Cardiac atrium fibroblast (primary cell): ENCODE measurements at places on chromosomes 3 and 15. TPM values are rescaled to one million over a fixed set of nuclear protein-coding genes. Genes with fewer than 3 reads are reported as not detected.

SKOR1 gene
- not detected in 2 replicates for total RNA-seq

HRH1 gene
- 4.9 and 8.6 TPM in 2 replicates for total RNA-seq

CADPS gene
- not detected in 2 replicates for total RNA-seq

SNURF gene
- total RNA-seq = 2.5 and 21.7 TPM in 2 replicates

IL16 gene
- total RNA-seq = 1.1 and 2.2 TPM in 2 replicates

SMCO1 gene
- total RNA-seq = not detected in 2 replicates

PROK2 gene
- not detected in 2 replicates for total RNA-seq

CCDC39 gene
- not detected in 2 replicates for total RNA-seq

AQP9 gene
- total RNA-seq = not detected in 2 replicates

CCRL2 gene
- total RNA-seq = 3.6 TPM in 1 of 2 replicates, not detected in the other

TMEM41A gene
- total RNA-seq = 8.1 and 10.7 TPM in 2 replicates

OR5K2 gene
- total RNA-seq = not detected in 2 replicates

MASP1 gene
- total RNA-seq = 3.1 and 9.1 TPM in 2 replicates

MAP6D1 gene
- total RNA-seq = under 0.01 and 4.5 TPM in 2 replicates

TMPRSS7 gene
- not detected in 2 replicates for total RNA-seq

SEC11A gene
- total RNA-seq = 198 and 227 TPM in 2 replicates

CMTM6 gene
- 75.3 and 108 TPM in 2 replicates for total RNA-seq

MED12L gene
- total RNA-seq = under 0.01 and 1.8 TPM in 2 replicates

MYO1E gene
- 107 and 110 TPM in 2 replicates for total RNA-seq

MEX3B gene
- total RNA-seq = 7.4 and 11.5 TPM in 2 replicates

BCL2A1 gene
- not detected in 2 replicates for total RNA-seq

SPATA12 gene
- not detected in 2 replicates for total RNA-seq

STAB1 gene
- 2.0 and 7.1 TPM in 2 replicates for total RNA-seq

AMOTL2 gene
- 163 and 193 TPM in 2 replicates for total RNA-seq

ITIH1 gene
- total RNA-seq = not detected in 2 replicates

PRSS50 gene
- total RNA-seq = not detected in 2 replicates

LRTM1 gene
- total RNA-seq = not detected in 2 replicates

CSPG4 gene
- total RNA-seq = 16.2 TPM in 2 replicates

TBCCD1 gene
- 11.6 and 15.7 TPM in 2 replicates for total RNA-seq

CDHR4 gene
- not detected in 2 replicates for total RNA-seq

TGFBR2 gene
- 336 and 339 TPM in 2 replicates for total RNA-seq

SPINK8 gene
- not detected in 2 replicates for total RNA-seq

CLDN1 gene
- 0.32 TPM in 1 of 2 replicates, not detected in the other for total RNA-seq

SYNPR gene
- not detected in 2 replicates for total RNA-seq

PLA2G4D gene
- total RNA-seq = not detected in 2 replicates

CPN2 gene
- total RNA-seq = not detected in 2 replicates

GABRG3 gene
- total RNA-seq = not detected in 2 replicates

CCDC51 gene
- 8.3 and 18.3 TPM in 2 replicates for total RNA-seq

FBXL22 gene
- 1.5 TPM in 1 of 2 replicates, not detected in the other for total RNA-seq

RBPMS2 gene
- under 0.01 TPM in 1 of 2 replicates, not detected in the other for total RNA-seq

POPDC2 gene
- total RNA-seq = 0.81 TPM in 1 of 2 replicates, not detected in the other

HEMK1 gene
- total RNA-seq = 6.8 and 19.5 TPM in 2 replicates

SH2D7 gene
- total RNA-seq = not detected in 2 replicates

UPK1B gene
- 0.18 TPM in 1 of 2 replicates, not detected in the other for total RNA-seq
